ENCODE measurements at places on chromosomes 11 and 22.
A peak's percentile ranks its signal among the peaks of the same experiment; 100 is the strongest.

DNA sequence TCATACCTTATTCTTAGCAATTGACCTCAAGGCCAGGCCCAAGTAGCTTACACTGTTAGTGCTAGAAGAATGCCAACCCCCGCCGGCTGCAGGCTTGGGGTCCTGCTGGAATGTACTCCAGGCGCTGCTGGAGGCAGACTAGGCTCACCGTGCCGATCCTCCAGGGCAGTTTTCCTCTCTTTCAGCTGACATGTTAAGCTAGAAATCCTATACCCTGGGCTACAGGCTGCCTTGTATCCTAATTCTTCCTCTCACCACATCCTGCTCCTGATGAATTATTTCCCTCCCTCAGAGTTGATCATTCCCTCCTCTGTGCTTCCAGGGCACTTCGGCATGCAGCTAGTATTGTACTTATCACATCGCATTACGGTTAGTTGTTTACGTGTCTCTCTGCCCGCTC, 3.4 kb downstream of the SPTBN2 start:
- no peak for DNase-seq

DNA sequence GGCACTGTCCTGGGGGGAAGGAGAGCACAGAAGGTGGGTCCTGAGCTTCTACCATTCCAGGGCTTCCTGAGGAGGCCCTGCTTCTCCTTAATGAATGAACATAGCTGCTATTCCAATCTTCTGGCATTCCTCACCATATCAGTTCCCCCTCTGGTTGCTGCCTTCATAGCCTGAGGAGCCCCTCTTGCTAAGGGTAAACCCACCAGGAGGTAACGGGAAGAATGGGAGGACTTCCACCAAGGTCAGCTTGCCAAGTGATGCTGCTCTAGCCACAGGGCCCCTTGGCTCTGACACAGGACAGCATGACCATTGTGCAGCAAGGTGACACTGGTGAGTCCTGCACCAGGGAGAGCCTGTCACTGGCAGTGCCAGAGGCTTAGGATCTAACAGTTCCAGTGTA, 1022.5 kb downstream of the TBC1D22A start:
- DNase-seq: no peak

- peak; percentile 41 for DNase-seq
These were observed 103.8 kb downstream of the RRAS2 start for GRCh38 chr11:14255238-14255534.

- no peak for DNase-seq
These were observed 32.3 kb downstream of the MTMR2 start for GRCh38 chr11:95891423-95892170.

GRCh38 chr22:23781065-23781464, 5.7 kb upstream of the SMARCB1 start:
- no peak for DNase-seq

GRCh38 chr22:45199723-45200122, 36.0 kb downstream of the NUP50 start:
- DNase-seq: no peak

DNA sequence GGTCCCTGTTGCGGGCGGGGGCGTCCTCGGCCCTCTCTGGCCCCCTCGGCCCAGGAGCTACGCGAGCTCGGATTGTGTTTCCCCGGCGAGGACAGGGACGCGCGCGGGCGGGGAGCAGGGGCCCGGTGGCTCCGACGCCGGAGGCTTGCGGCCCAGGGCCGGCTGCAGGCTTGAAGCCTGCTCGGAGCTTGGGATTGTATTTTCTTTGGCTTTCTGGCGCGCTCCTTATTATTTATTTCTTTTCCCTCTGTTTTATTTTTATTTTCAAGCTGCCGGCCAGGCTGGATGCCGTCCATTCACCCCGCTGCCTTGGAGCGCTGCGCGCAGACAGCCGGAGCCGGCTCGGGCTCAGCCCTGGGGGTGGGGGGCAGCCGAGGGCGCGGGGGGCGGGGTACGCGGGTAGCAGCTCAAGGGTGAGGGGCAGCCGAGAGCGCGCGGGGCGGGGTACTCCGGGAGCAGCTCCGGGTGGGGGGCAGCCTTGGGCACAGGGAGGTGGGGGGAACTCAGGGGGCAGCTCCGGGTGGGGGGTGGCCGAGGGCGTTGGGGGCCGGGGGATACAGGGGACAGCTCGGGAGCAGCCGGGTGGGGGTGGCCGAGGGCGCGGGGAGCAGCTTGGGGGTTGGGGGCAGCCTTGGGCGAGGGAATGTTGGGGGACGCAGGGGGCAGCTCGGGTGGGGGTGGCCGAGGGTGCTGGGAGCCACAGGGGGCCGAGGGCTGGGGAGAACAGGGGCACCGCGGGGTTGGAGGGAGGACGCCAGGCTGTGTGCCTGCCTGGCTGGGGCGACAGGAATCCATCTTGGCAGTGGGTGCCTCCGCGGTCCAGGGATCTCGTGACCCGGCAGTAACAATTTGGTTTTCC, 42.7 kb downstream of the KCNJ1 start:
- no peak for DNase-seq

All from skin of body (tissue), 3 donors.